Hindlimb muscle (tissue), 1 donor: ENCODE measurements at places on chromosomes 2 and 18.

GRCh38 chr2:121791801-121792221, 36.4 kb downstream of the TSN start:
- DNase-seq, result no peak

- no peak for DNase-seq
Observed at GRCh38 chr2:157480182-157480961, 36.5 kb upstream of the CYTIP start.

GRCh38 chr2:98778741-98779483, 48.0 kb upstream of the MGAT4A start:
- no peak for DNase-seq

GRCh38 chr2:152505495-152505906, 170.5 kb downstream of the FMNL2 start:
- DNase-seq, result no peak

DNA sequence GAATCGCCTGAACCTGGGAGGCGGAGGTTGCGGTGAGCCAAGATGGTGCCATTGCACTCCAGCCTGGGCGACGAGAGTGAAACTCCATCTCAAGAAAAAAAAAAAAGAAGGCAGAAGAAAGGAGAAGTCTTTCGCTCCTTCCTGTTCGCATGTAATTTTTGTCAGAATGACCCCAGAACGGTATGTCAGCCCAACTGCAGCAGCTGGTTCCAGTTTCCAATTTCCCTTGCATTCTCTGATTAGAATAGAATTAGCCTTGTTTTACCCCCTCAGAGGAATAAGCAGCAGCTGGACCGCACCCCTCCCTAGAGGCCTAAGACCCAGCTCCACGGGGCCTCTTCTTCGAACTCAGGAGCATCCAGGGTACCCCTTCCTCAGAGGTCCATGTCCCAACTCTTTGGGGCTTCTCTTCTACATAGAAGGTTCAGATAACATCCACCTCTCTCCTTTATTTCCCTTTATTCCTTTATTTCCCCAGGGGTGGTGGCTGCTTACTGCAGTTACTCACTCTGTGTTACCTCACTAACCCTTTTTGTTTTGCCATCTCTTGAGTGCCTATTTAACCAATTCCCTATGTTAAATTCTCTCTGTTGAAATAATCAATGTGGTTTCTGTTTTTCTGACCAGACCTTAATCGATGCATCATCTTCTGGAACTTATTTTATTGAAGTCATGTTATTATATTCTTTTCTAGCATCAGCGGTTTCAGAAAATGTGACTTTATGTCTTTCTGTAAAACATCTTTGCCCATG, 7.2 kb upstream of the PUM2 start:
- DNase-seq, result no peak

DNA sequence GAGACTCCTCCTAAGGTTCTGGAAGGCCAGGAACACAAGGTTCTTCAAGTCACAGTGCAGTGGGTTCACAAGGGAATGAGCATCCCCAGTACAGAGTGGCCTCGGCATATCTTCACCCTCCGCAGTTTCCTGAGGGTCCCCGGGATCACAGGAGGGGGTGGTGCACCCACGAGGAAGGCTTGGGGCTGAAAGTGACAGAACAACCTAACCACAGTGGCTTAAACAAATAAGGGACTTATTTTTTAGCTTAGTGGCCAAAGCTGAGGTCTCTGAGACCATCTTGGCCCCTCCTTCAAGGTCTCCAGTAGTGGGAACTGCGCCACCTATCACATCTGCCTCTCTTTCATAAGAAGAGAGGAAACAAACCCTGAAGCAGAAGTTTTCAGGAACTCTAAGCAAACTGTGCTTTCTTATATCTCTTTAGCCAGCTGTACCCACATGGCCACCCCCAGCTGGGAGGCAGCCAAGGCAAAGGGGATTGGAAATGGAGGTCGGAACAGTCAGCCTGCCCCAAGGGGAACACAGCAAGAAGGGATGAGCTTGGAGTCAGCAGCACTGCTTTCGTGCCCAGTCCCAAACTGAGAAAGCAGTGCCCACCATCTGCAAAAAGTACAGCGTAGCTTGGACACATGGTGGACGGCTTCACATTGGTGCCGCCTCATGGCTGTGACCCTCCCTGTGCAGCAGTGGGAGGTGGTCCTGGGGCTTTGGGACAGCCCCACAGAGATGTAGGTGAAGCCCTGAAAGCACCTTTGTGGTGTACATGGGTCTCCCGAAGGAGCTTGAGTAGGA, 260.0 kb upstream of the ID2 start:
- DNase-seq, result no peak

GRCh38 chr2:151904807-151905206, 76.6 kb upstream of the ARL5A start:
- no peak for DNase-seq

GRCh38 chr2:147368306-147368705, 476.5 kb upstream of the ACVR2A start:
- no peak for DNase-seq
